Thymus (tissue), 14 donors: ENCODE measurements at places on chromosomes 4 and X.

DNA sequence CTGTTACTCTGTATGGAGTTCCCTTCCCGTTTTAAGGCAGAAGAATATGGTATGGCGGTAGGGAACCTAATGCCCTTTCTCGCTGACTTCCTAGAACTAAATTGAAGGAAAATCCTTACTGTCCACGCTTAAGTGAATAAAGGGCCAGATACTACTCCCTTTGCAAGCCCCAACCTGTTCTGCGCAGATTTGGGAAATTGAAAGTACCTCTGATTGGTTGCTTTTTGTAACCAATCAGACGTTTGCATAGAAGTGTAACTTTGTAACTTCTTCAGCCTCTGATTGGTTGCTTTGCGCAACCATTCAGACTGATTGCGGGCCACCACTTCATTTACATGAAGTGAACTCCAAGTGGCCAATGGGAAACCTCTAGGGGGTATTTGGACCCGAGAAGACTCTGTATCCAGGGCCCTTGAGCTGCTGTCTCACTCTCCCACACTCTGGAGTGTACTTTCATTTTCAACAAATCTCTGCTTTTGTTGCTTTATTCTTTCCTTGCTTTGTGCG lies 1.2 kb upstream of the TMEM33 start:
- DNase-seq, result no peak

DNA sequence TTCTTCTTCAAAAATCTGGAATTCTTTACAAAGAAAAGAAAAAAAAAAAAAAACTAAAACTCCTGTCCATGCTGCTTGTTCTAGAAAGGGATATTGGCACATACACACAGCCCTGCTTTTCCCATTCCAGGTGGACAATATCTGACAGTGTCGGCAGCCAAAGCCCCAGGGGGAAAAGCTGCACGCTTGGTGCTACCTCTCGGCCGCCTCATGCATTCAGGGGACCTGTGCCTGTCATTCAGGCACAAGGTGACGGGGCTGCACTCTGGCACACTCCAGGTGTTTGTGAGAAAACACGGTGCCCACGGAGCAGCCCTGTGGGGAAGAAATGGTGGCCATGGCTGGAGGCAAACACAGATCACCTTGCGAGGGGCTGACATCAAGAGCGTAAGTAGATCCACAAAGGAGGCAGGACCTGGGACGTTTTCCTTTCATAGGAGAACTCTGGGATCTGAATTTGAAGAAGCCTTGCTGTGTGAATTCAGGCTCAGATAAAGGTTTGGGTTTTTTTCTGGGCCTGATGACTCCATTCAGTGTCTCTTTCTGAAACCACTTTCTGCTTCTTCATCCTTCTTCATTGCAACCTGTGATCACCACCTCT lies 71.9 kb downstream of the NPNT start:
- no peak for DNase-seq

- no peak for DNase-seq
These were observed 199.5 kb upstream of the DIPK2B start for GRCh38 chrX:45400027-45400779.

- DNase-seq, result peak; percentile 37
These were observed 235.4 kb downstream of the MGST2 start for GRCh38 chr4:139900964-139901376.

GRCh38 chr4:110099638-110100037 lies 98.8 kb downstream of the ELOVL6 start:
- no peak for DNase-seq

DNA sequence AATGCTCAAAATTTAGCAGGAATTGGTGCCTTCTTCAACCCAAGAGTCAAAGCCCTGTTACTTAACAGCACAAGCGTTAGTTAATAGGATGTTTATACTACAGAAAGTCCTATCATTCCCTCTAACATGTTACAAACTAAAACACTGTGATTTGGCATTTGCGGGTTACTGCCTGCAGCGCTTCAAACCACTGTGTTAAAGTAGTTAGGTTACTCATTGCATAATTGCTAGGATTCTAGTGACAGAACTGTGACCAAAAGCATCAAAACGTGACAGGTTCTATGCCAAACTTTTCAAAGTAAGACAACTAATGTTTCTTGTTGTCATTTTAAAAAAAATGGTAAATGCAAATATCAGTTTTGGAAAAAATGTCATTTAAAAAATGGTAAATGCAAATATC lies 442.8 kb upstream of the ZFP42 start:
- DNase-seq, result no peak

DNA sequence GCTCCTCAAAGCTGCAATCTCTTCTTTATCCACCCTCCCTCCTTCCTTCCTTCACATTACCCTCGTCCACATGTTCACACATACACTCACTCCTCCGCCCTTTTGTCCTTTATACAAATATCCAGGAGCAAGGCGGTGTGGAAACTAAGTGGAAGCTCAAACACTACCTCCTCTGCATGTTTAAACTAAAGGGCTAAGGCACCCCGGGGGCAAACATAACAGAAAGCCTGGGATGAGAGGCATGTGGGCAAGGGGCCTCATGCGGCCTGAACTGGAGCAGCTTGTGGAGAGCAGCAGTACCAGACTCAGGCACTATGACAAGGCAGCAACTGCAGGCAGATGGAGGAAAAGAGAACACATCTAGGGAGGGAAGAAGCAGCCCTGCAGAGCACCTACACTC lies 9.5 kb downstream of the MAB21L2 start:
- DNase-seq, result no peak

DNA sequence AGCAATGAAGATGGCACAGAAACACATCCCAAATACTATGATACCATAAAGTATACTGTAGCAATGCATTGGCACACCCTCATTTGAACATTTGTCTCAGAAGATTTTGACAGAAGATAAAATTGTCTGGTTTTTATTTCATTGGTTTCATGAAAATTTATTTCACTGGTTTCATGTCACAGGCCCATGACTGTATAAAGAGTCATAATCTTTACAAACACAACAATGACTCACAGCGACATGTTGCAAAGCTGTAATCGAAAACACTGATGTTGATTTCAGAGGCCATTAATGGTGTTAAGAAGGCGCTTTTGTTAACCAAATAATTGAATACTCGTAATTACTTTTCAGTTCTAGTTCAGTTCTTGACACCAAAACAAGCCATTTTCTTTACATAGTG lies 8.1 kb upstream of the DTHD1 start:
- DNase-seq, result no peak

DNA sequence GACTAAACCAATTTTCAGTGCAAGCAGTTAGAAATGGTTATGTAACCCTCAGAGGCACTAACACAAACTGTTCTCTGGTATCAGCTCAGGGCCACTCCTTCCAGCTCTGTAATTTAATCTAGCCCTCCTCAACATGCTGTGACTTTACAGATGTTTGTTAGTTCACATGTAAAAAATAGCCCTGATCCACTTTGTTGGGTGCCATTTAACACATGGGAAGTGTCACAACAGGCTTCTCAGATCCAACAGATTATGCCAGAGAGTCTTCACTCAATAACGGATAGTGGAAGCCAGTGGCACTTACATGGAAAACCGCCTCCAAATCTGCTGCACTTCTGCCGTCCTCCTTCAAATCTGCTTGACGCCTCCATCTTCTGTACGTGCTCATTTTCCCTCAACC lies 51.6 kb downstream of the ATP8A1 start:
- DNase-seq, result no peak
